ENCODE measurements at places on chromosomes 7 and 10.

DNA sequence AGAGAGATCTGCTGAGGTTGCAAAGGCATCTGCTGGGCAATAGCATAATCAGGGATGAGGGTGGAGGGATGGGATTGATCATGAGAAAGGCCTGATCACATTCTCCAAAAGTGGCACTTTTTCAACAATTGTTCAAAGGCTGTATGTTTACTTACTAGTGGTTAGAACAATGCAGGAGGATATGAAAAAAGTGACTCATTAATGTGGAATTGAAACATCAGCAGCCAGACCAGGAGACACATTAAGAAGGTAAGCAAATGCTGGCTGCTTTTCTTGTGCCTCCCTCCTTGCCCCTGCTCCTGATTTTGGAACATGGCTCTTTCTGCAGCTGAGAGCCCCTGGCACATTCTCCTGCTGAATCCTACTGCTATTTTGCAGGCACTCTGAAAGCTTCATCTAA, 63.5 kb downstream of the FAM204A start:
- H3K27me3 ChIP-seq = no peaks in the 10 kb centered on the region
- DNase-seq = no peak
- no peaks in the 10 kb centered on the region for H3K36me3 ChIP-seq
- no peak overlapping the region for H3K27ac ChIP-seq
- H3K4me3 ChIP-seq = no peak overlapping the region

DNA sequence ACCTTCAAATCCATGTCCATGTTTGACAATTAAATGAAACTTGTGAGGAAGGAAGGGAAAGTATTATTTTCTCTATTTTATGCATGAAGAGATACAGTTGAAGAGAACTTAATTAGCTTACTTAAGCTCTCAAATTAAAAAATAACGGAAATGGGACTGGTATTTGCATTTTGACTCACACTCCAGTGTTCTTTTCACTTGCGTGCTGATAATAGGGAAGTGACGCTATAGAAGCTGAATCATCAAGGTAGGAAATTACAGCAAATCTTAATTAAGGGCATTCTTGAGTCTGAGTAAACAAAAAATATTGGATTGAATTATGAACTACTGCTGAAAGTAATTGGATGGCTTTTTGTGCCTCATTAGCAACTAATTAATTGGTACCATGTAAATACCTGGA, 44.0 kb upstream of the NPVF start:
- no peaks in the 10 kb centered on the region for H3K36me3 ChIP-seq
- no peak overlapping the region for H3K4me3 ChIP-seq
- H3K27me3 ChIP-seq = no peaks in the 10 kb centered on the region
- H3K27ac ChIP-seq = no peak overlapping the region

- H3K27ac ChIP-seq = no peak overlapping the region
- H3K27me3 ChIP-seq = no peaks in the 10 kb centered on the region
- no peak overlapping the region for H3K4me3 ChIP-seq
- H3K36me3 ChIP-seq = no peaks in the 10 kb centered on the region
- no peak for DNase-seq
These were observed 410.0 kb upstream of the RNF32 start for GRCh38 chr7:156230576-156230975.

GRCh38 chr7:115476671-115477181, 553.8 kb downstream of the TFEC start:
- H3K27ac ChIP-seq = no peak overlapping the region
- H3K4me1 ChIP-seq = peaks cover 3% of the 10 kb centered on the region
- H3K36me3 ChIP-seq = no peaks in the 10 kb centered on the region
- no peaks in the 10 kb centered on the region for H3K27me3 ChIP-seq
- DNase-seq = peak; percentile 30

- H3K4me1 ChIP-seq = no peaks in the 10 kb centered on the region
- no peak overlapping the region for H3K4me3 ChIP-seq
- H3K36me3 ChIP-seq = no peaks in the 10 kb centered on the region
- no peak overlapping the region for H3K27ac ChIP-seq
- no peak for DNase-seq
- no peaks in the 10 kb centered on the region for H3K27me3 ChIP-seq
These were observed 483.5 kb upstream of the POT1 start for GRCh38 chr7:125412890-125413665.

DNA sequence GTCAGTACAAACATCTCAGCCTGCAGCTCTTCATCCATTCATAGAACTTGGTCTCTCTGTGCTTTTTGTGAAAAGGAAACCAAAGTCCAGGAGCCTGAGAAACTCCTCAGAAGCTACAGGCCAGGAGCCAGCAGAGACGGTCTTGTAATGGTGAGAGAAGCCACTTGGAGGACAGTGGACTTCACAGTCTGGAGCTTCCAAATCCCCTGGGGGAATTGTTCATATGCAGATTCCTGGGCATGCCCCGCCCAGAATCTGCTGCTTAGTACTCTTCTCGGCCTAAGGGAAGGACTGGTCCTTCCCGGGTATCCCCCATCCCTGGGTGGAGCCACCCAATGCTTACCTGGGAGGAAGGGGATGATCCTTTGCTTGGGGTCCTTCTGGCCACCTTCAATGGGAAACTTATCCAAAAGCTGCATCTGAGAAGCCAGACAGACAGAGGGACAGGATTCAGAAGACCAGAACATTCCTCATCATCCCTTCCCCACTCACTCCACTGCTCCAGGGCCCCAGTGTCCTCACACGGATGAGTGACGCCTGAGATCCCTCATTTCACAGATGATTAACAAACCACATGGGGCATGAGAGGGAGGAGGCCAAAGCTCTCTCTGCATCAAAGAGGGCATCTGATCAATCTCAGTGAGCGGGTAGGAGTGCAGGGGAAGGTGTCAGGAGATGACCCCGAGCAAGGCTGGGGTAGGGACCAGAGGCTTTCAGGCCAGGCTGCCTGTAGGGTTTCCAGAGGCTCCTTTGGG, 88.4 kb downstream of the SH3PXD2A start:
- H3K4me3 ChIP-seq = no peak overlapping the region
- H3K36me3 ChIP-seq = peaks cover 18% of the 10 kb centered on the region
- DNase-seq = no peak
- no peak overlapping the region for H3K27ac ChIP-seq

DNA sequence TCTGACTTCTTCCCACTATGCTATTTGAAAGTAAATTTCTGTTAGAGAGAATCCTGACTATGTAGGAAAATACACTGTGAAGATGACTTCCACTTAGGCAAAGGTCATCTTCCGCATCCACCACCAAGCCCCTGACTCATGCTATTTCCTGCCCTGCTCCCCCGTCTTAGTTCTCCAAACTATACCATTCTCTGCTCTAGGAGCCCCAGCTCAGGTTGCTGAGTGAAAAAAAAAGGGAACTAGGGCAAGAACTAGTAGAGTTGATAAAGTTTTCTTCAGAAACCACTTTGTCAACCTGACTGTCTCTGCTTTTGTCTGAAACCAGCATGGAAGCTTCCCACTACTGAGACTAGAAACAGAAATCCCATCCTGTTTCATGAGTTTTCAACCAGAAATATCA, 96.9 kb downstream of the EVX1 start:
- H3K4me1 ChIP-seq = no peaks in the 10 kb centered on the region
- H3K36me3 ChIP-seq = no peaks in the 10 kb centered on the region
- no peaks in the 10 kb centered on the region for H3K27me3 ChIP-seq
- H3K27ac ChIP-seq = no peak overlapping the region
- no peak overlapping the region for H3K4me3 ChIP-seq

- no peak overlapping the region for H3K4me3 ChIP-seq
- DNase-seq = peak; percentile 51
- no peak overlapping the region for H3K27ac ChIP-seq
- H3K4me1 ChIP-seq = no peaks in the 10 kb centered on the region
- no peaks in the 10 kb centered on the region for H3K36me3 ChIP-seq
- no peaks in the 10 kb centered on the region for H3K27me3 ChIP-seq
These were observed 32.6 kb upstream of the HERPUD2 start for GRCh38 chr7:35727571-35727970.

DNA sequence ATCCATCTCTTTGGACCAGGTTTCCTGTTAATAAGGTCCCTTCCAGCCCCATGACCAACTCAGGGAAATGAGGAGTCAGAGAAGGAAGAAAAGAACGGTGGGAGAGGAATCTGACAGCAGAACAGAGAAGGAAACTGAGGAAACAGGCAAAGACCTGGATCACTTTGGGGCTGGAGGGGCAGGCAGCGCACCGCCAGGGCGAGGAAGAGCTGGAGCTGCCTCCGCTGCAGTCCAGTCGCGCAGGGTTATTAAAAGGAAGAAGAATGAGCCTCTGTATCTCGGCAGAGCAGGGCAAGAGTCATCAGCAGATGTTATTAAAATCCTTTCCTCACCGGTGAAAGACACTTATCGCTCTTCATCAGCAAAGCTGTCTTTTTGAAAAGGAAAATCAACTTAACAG, 37.7 kb upstream of the R3HCC1L start:
- DNase-seq = no peak
- no peaks in the 10 kb centered on the region for H3K36me3 ChIP-seq
- no peaks in the 10 kb centered on the region for H3K4me1 ChIP-seq
- H3K27me3 ChIP-seq = peaks cover 82% of the 10 kb centered on the region

DNA sequence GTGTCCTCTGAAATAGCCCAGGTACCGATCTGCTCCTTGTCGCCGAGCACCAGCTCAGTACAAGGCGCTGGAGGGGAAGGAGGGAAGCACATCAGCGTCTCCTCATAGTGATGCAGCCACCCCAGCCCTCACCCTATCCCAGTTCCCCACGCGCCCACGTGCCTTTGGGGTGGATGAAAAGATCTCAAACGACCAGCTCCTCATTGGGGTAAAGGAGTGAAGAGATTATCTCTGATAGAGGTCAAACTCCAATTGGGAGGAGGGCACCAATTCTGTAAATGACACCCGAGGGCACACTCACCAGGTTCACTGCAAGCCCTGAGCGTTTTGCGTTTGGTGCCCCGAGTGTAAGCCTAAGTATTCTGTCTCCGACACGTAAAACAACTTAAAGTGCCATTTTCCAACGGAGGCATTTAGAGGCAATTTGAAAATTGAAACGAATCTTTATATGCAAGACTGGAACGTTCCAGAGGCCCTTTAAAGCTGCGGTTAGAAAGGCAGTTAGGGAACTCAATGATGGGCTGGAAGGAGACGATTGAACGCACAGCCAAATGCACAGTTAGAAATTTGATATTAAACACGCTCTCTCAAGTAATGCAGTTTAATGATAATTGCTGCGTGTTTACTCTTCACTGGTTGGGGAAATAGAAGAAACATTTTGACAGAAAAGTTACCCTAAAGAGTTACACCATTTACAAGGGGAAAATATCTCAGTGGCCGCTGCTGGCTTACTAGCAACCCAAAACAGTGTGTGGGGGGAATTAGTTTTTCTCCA, 8.9 kb upstream of the EMX2 start:
- peaks cover 87% of the 10 kb centered on the region for H3K27me3 ChIP-seq
- no peak overlapping the region for H3K27ac ChIP-seq
- DNase-seq = no peak
- H3K4me1 ChIP-seq = peaks cover 19% of the 10 kb centered on the region
- no peak overlapping the region for H3K4me3 ChIP-seq
- no peaks in the 10 kb centered on the region for H3K36me3 ChIP-seq

GRCh38 chr10:65701168-65701776, 1224.6 kb upstream of the LRRTM3 start:
- H3K36me3 ChIP-seq = no peaks in the 10 kb centered on the region
- no peak for DNase-seq
- no peak overlapping the region for H3K4me3 ChIP-seq
- no peaks in the 10 kb centered on the region for H3K4me1 ChIP-seq
- H3K27me3 ChIP-seq = no peaks in the 10 kb centered on the region

DNA sequence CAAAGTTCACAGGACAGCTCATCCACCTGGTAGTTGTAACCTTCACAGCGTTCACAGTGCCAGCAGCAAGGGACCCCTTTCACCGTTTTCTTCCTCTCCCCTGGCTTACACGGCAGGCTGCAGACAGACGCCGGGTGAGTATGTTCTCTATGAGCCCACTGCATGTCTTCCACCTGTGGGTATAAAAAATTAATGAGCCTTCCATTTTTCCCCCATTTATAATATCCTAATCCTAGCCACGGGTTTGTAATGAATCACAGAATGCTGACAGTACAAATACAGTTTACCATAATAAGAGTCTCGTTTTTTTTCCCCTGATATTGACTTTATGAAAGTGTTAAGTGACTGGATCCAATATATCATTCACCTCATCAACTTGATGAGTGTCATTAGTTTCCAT, 719.0 kb downstream of the GRM8 start:
- no peaks in the 10 kb centered on the region for H3K27me3 ChIP-seq
- no peaks in the 10 kb centered on the region for H3K36me3 ChIP-seq
- H3K27ac ChIP-seq = no peak overlapping the region
- H3K4me1 ChIP-seq = no peaks in the 10 kb centered on the region
- no peak overlapping the region for H3K4me3 ChIP-seq

- H3K36me3 ChIP-seq = no peaks in the 10 kb centered on the region
- DNase-seq = no peak
- H3K4me3 ChIP-seq = no peak overlapping the region
- no peaks in the 10 kb centered on the region for H3K27me3 ChIP-seq
- no peaks in the 10 kb centered on the region for H3K4me1 ChIP-seq
These were observed 87.3 kb downstream of the ADCY1 start for GRCh38 chr7:45661302-45661995.
